ENCODE measurements at places on chromosomes 5 and 9.

GRCh38 chr5:126235628-126236027 lies 187.6 kb upstream of the GRAMD2B start:
- no peak for DNase-seq

GRCh38 chr9:88053856-88054501 lies 79.6 kb upstream of the CDK20 start:
- no peak for DNase-seq

DNA sequence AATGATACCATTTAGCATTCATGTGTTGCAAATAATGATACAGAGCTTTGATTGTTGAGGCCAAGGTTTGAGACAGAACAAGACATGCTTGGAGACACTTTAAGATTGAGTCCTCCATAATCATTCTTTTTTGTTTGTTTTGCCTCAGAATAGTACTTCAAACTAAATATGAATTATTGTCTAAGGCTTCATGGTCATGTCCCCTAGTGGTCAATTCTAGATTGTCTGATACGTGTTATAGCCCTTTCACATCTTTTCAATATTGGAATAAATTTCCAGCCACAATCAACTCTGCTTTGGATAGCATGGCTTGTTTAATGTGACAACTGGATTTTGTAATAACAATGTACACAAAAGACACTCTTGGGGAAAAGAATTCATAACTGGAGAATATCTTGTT lies 64.2 kb downstream of the PRLR start:
- no peak for DNase-seq

DNA sequence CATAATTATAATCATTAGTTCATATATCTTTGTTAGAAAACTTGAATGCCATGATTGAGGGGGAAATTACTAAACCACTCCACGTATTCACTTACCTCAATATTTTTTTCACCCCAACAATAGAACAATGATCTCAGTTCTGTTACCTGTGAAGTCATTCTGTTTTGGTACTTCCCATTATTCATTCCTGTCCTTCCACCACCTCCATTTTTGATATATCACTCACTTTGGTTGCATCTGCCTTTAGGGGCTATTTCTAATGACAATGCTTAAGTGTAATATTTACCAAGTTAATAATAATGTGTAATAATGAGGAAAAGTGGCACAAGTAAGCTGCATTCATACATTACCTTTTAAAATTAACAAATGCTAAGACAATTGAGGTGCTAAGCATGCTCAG lies 218.4 kb downstream of the SPATA31D1 start:
- DNase-seq, result no peak

DNA sequence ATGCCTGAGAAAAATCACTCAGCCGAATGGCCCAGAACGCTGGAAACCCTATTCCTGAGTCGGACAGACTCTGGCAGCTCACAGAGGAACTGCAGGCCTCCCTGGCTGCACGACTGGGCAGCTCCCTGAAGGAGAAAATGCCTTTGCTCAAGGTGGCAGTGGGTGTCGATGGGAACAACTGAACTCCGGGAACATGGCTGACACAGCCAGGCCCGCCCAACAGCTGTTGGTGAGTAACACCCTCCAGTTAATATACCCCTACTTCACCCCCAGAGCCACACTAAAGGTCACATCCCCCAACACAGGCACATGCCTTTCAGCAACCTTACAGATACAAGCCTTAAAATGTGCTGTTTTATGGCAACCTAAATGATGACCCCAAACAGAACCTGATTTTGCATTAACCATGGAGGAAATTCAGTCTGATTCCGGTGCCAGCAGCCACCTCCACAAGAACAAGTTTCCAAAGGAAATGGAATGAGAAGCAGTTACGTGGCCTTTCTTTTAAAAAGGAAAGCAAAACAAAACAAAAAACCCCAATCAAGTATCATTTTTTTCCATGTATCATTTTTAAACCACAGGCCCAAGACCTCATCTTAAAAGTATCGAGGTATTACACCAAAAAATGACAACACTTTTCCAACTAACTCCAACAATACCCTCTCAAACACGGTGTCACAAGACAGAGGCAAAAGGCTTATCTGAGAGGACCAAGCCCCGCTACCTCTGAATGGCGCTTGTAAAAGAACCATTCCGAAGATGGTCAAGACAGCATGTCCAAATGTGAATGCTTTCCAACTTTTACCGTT lies 3.1 kb downstream of the KLF9 start:
- no peak for DNase-seq

DNA sequence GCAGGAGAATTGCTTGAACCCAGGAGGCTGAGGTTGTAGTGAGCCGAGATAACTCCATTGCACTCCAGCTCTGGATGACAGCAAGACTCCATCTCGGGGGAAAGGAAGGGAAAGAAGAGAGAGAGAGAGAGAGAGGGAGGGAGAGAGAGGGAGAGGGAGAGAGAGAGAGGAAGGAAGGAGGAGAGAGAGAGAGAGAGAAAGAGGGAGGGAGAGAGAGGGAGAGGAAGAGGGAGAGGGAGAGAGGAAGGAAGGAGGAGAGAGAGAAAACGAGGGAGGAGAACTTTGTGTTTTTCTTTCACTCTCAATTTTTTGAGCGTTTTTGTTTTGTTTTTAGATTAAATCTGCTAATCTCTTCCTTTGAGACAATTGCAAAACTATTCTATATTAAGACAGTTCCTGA lies 46.9 kb downstream of the SPEF2 start:
- no peak for DNase-seq

DNA sequence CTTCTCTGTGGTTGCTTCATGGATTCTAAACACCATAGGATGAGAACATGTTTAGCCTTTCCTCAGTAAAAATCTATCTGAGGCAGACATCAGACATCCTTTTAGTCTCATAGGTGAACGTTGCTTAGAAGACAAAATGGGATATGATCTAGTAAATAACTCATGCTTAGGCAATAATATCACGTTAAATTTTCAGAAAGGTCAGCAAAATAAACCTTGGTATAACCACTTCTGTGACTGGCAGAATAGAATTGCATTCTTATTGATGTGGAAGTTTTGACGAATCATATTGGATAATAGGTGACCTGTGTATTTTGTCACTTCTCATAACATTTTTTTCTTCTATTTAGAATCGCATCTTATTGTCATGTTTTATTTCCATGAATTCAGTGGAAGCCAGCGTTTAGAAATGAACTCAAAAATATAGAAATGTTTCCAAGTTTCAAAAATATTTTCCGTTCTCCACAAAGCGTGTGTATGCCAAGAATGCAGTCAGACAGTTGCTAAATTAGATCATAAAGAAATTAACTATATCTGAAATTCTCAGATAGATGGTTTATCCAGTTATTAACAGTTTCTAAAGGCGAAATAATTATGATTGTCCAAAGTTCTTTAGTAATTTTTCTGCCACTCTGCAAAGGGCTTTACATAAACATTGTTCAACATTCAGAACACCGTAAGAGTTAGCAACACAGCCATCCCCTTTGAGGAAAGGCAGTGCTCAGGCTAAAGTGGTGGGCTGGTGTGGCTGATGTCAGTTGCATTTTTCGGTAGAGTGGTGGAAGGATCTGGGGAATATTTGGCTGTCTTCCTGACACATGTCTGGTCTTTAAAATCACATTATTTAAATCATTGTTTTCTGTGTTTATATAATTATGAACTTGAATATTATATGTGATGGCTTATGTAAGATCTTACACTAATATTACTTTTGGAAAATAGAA lies 827.2 kb downstream of the MTRR start:
- DNase-seq, result no peak

DNA sequence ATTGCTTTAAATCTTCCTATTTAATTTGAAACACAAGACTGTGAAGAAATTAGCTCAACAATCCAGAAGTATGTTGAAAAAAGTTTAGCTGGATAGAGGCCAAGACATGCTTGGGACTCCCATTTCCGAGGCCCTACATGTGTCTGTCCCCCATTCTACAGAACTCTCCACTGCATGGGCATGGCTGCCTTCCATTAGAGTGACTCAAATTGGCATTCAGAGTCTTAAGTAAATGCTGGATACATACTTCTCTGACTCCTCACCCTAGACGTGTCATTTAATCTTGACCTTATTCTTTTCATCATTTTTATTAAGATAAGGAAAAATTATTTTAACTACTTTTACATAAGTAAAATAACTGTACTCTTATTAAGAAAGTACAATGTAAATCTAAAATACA lies 530.4 kb upstream of the CDH9 start:
- DNase-seq, result no peak

DNA sequence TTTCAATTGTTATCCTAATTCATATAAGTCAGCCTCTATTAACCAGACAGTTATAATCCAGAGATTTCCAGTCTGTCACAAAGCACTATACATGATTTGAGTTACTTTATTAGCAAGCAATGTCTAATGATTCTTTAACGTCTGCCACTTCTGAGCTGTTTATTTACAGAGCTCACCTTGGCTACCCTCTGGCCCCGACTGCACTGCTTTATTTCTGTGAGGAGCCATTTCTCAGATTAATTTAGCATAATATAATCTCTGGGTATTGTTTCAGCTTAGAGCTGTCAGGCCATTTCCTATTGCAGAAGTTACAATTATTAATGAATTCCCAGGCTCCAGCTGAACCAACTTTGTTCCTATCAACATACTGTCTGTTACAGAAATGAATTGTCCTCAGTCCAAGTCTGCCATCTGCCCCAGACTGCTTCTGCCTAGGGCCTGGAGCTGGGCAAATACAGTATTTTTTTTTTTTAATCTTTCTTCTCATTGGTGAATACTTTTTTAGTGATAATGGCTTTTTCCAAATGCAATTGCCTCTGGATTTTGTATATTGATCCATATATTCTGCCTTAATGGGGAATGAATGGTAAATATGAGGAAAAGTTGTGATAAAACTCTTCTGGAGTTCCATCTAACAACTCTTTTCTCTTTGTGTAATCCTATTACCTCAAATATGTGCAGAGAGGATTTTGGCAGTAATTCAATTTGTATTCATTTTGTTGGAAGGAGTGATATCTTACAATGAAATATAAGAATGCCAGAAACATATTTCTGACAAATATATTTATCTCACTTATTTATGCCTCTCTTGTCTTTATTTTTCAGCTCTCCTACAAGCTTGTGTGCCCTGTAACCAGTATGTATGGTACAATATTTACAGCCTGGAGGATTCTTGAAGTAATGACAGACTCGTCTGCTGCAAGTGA lies 104.7 kb downstream of the FOCAD start:
- DNase-seq, result no peak

DNA sequence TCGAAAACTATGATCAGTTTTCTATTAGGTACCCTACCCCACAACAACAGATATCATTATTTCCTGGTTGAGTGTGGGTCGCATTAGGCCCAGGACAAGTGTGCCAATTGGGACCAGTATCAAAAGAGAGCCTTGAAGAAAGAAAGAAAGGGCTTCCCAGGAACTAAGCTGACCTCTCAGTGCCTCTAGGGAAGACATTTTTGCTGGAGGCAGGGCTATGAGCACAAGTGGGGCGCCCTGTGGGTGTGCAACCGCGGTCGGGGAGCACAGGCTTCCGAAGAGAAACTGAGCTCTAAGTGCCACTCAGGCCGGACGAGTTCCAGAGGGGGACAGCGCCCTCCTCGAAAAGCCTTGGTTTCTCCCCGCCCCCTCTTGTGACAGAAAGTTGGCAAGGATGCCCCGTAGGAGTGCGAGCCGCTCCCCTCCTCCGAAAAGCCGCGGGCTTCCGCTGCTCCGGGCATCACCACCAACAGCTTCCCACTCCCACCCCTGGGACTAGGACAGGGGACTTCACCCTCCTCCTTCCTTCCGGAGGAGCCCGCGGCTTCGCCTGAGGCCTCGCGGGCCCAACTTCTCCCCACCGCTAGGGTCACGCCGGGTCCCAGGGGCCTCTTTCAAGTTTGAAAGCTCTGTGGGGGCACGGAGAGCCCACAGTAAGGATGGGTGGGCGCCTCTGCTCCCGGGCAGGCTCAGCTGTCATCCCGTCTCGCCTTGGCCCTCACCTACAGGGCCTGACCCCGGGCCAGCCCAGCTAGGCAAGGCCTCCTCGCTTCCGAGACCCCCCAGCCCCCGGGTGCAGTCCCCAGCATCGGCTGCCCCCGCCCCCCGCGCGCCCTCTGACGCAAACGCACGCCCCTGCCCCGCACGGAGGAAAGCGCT lies 2.0 kb downstream of the NR2F1-AS1 start:
- DNase-seq, result no peak

- peak; percentile 5 for DNase-seq
Observed at GRCh38 chr5:152884006-152884405, 478.9 kb upstream of the NMUR2 start.

DNA sequence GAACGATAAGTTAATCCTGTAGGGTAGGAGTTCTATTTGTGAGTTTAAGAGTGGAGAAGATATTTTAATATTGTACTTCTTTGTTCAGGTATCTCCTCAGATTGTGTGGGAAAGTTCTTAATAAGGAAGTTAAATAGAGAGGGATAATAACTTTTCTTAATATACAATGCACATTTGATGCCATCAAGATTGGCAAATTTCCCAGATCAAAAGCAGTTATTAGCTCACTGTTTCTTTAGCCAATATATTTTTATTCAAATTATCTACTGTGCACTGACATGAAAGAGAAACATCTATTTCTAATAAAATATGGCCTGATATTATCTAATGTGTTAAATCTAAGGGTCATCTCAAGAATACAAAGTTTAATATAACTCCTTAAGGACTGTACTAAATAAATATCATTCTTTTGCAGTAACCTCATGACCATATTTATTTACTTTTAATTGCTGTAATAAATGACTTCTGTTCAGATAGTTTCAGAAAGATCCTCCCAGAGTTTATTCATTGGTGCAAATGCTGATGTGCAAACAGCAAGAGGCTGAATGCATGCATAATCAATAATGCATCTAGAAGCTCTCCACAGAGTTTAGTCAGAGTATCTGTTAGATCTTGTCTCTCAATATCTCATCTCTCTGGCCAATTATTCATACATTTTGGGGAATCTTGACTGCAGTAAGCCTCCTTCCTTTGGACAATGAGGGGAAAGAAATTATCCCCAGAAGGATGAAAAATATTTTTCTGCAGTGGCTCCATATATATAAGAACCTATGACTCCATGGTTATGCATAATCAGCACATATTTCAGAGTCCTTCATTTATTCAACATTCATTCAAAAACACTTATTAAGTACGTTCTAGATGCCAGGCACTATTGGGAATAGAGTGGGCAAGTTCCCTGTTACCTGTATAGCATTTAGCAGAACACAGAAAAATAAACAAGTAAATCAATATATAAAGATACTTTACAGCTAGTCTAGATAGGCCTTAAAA lies 85.3 kb downstream of the SPATA31D1 start:
- DNase-seq, result no peak

DNA sequence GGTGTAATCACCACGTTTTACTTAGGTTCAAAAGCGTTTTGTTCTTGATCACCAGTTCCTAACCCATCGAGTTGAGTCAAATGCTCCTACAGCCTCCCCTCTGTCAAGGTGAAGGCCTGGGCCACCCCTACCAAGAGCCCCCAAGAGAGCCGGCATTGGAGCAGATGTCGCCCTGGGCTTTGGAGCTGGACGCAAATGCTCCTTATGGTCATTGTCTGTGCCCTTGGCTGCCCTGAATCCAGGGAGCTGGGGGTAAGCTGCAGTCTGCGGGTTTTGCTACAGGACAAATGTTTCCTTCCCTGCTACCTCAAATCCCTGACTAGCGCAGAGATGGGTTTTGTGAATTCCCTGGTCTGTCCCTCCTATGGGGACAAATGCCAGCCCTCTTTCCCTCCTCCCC lies 4.9 kb downstream of the RNF183 start:
- no peak for DNase-seq

- no peak for DNase-seq
Observed at GRCh38 chr5:96776621-96777020, 31.1 kb downstream of the ERAP1 start.
